ENCODE measurements at places on chromosomes 5 and 9. TPM values are rescaled to one million over a fixed set of nuclear protein-coding genes. Genes with fewer than 3 reads are reported as not detected.
A peak's percentile ranks its signal among the peaks of the same experiment; 100 is the strongest.

DNA sequence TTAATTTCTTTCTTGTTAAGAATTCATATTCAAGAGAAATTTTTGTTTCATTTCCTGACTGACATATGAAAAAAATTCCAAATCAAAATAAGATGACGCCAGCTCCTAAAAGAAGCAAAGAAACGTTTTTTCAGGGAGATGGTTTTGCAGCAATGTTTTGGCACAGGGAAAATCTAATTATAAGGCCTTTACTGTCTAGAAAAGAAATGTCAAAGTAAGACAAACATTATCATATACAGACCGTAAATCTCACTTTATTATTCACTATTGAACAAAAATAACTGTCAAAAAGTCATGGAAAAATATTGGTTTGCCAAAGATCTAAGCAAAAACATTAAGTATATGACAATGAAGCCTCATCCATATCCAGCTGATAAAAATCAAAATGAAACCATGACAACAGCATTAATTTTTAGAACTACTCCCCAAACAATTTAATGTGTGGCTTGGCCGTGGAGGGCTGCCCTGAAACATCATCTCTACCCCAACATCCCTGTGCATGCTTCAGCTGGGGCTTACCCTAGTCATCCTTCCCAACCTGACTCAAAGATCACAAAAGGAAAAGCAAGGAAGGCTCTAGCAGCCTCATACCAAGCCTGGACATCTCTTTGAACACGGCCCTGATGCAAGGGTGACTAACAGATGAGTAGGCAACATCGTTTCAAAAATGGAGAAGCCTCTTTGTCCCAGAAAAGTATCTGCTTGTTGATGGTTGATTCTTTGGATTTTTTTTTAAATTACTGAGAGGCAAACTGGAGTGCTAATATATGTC, 95.6 kb downstream of the ARSB start:
- peak; percentile 76 for DNase-seq

DNA sequence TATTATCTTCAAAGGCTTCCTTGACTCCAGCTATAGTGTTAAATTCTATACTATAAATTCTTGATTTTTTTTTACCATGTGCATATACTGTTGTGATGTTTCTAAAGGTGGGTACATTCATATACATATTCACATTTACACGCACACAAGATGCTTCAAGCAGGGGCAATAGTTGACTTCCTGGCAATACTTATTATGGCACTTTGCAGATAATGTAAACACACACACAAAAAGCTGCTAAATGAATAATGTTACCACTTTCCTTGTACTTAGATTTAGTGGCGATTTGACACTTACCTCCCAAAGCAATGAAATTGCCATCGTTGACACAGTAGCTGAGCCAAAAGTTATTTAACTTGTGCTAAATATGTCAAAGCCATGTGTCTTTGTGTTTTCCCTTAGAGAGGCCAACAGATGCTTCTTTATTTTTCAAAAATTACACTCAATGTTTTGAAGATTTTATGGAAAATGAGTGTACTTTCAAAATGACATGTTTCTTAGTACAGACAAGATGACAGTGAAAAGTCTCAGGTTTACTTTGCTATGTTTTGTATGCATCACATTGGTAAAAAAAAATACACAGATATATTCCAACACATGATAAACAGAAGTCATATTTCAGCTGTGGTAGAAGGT, 12.2 kb upstream of the ERAP2 start:
- DNase-seq, result no peak

- DNase-seq, result no peak
These were observed 322.4 kb upstream of the GRAMD2B start for GRCh38 chr5:126100767-126101166.

DNA sequence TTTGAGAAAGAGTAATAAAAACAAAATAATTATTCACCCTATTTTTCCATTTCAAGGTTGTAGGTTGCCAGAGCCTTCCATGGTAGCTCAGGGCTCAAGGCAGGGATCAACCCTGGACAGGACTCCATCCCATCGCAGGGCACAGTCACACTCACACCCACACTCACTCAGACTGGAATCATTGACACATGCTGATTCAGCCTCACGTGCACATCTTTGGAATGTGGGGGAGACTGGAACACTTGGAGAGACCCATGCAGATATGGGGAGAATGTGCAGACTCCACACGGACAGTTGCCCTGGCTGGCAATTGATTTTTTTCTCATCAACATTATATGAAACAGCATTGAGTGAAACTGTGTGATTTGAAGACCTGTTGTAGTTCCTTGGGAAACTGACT, 234.1 kb downstream of the ADGRV1 start:
- DNase-seq, result peak; percentile 25

RBM27 gene
- 19.7 TPM for total RNA-seq

DNA sequence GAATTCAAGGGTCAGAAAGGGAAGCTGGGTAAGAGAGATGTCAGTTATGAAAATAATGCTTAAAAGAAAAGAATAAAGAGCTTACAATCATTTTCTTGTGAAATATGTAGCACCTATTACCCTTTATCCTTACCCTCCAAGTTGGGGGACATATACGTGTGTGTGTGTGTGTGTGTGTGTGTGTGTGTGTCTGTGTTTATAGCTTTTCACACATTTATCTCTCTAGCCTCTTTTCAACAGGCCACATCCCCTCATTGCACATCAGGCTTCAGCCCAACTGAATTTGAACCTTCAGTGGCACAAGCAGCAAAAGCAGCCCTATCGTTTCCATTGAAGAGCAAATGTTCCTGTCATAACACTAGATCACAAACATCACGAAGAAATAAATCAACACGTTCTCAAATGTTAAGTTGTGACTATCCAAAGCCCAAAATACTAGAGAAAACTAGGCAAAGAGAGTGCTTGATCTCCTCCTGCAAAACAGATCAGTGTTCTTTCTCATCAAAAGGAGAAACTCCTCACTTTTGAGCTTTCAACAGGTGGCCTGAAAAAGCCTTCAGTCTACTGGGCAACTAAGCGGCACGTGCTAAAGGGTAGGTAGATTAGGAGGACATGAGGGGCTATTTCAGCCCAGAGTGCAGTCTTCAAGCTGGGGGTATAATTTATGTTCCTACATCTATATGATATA, 416.4 kb downstream of the EFNA5 start:
- no peak for DNase-seq

- no peak for DNase-seq
These were observed 53.7 kb downstream of the KDM4C start for GRCh38 chr9:6811436-6811835.

DNA sequence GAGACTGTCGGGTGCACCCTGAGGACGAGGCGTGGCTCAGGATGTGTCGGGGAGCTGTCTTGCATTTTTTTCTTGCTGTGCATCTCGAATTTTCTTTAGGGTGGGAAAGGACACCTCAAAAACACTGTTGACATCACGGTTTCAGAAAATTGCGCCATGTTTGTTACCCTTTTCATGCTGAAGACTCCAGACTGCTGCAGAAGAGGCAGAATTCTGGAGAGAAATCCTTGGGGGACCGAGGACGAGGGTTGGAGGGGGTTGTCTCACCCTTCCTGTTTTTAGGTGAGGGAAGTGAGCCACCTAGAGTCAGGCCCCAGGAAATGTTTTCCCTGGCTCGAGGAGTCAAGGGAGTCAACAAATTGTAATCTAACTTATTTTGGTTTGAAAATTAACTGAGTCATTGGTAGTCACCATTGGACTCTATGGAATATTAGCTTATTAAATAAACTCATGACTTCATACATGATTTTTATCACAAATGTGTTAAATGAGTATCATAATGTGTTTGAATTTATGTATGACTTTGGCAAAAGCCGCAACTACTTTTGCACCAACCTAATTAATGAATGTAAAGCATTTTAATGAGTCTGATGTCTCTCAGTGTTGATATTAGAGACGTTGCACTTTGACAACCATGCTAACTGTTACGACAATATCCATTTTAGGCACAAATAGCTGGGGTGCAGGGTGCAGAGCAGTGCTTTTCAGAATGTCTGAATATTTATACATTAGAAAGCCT, 724 bp upstream of the LYSMD3 start:
- peak; percentile 81 for DNase-seq

Measured in bronchial epithelial cell (primary cell).